ENCODE measurements at places on chromosomes 6 and 20.
A peak's percentile ranks its signal among the peaks of the same experiment; 100 is the strongest.

- DNase-seq = no peak
Measured at GRCh38 chr6:152943260-152943897, 39.5 kb downstream of the FBXO5 start.

DNA sequence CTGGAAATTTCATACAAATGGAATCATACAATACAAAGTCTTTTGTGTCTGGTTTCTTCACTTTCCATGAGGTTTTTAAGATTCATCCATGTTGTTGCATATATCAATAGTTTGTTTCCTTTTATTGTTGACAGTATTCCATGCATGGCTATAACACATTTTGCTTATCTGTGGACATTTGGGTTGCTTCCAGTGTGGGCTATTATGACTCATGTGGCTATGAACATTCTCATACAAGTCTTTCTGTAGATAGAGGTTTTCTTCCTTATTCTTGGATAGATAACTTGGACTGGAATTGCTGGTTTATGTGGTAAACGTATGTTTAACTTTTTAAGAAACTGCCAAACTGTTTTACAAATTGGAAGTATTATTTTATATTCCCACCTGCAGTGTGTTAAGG, 30.0 kb upstream of the KIF6 start:
- no peak for DNase-seq

GRCh38 chr6:47303342-47303741, 6.4 kb downstream of the TNFRSF21 start:
- DNase-seq = no peak

- no peak for DNase-seq
Measured at GRCh38 chr20:36320261-36320897, 14.2 kb downstream of the DLGAP4 start.

DNA sequence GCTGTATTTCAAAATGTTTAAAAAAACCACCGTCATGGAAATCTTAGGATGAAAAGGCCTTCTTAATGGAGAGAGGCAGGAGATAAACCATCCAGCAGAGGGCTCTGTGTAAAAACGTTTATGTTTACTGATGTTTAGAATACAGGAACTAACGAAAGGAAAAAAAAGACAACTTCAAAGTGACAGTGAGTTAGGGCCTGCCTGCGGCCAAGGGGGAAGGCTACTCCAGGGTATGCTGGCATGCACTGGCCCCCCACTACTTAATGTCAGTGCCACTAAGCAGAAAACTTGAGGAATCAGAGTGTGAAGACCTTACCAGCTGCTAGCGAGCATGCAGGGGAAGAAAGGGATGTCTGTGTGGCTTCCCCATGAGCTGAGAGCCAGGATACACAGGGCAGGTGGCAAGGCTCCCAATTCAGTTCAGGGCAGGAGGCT, 47.7 kb downstream of the AKAP7 start:
- no peak for DNase-seq

DNA sequence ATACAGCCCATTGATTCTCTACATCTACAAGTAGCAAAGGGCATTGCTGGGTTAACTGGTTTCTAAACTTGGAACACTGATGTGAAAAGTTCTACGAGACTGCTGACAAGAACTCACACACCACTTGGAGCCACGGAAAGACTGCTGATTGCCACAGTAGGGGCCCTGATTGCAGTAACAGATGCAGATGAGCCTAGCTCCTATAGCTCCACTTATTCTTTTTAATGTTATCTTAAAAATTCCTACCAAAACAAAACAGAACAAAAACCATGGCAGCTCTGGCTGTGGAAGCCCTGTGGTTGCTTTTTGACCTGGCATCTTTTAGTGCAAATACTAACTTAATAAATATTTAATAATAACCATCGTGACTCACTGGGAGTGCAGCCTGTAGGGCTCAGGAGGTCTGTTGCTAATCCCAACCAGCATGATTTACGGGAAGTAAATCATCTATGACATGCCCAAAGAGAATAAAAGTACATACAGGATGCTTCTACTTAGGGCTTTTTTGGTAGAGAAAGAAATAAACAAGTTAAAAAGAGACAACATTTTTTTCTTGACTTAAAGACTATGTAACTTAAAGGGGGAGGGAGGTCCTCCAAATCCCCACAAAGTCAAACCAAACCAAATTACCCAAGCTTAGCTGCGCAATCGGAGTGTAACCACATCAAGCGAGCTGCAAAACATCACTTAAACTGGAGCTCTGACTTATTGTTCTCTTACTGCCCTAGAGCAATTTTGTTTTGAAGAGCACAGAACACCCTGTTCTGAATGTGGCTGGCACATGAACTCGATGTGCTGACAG, 87.2 kb downstream of the FKBP5 start:
- peak; percentile 56 for DNase-seq

GRCh38 chr6:135189344-135189743, 8.2 kb downstream of the MYB start:
- no peak for DNase-seq

GRCh38 chr6:163200289-163200688, 214.2 kb upstream of the QKI start:
- no peak for DNase-seq

GRCh38 chr6:16800341-16800740, 39.1 kb upstream of the ATXN1 start:
- DNase-seq = no peak

DNA sequence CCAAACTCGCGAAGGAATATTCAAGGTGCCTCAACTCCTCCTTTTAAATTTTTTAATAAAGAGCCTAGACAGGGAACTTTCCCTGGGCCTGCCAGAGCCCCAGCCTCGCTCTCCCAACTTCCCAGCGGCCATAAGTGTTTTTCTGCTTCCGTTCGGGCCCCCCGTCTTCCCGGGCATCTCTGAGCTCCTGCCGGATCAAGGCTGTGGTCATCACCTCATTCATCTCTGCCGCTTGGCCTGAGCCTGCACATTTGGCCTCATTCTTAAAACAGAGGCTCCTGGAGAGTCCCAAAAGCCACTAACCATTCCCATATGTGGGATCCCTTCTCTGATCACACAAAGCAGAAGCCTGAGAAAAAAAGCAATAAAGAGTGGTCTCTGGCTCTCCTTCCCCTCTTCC, 969.1 kb upstream of the DEFB115 start:
- no peak for DNase-seq

DNA sequence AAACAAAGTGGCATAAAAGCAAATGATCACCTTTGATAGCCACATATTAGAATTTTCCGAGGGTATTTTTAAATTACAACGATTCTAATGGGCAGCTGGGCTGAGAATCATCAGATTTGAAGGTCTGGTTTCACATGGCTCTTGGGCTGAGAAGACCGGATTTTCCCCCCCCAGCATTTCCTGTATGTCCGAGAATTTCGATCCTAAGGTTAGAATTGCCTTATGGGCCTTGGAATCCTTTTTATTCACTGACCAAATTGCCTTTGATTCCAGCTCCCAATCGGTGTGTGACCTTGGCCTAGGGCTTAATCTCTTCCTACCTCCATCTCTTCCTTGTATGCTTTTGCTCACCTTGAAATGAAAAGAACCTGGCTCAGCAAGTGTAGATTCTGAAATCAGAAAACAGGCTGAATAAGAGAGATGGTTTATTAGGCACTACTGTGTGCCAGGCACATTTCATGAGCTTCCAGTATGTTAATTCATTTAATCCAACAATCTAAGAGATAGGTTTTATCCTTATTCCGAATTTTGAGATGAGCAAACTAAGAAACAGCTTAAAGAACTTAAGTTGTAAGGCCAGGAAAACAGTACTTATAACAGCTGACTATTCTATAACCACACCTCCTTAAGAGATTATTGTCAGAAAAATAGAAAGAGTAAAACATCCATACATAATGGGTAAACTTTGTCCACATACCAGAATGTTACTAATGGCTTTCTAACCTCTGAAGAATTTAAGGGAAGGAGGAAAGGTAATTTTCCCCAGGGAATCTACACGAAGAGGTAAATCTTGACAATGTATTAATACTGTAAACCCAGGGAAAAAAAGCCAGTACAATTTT, 39.4 kb downstream of the HFE start:
- DNase-seq = no peak

DNA sequence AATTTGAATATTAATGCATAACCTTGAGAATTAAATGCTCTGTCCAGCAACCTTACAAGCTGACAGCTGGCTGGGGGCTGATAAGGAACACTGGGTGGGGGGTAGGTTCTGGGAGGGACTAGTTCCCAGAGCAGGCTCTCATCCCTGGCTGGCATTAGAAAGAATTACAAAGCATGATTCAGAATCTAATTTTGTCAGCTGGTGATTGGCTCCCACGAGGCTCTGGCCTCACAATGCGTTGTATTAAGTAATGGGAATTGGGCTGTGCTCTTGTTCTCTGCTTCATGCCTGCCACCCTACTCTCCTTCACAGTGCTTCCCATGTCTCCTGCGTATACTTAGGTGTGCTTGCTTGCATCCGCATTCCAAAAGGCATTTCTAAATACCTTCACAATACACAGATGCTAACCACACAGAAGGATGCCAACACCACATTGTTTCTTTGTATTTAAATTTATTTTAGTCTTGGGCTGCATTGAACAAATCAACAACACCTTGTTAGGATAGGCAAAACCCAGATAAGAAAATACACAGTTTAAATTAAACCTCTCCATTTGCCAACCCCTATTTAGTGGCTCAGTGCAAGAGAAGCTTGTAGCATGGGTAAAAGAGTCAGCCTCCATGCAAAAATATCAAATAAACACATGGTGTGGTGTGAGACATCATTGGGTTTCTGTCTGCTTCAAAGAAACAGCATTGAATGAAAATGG, 434.5 kb upstream of the JAG1 start:
- DNase-seq = no peak

DNA sequence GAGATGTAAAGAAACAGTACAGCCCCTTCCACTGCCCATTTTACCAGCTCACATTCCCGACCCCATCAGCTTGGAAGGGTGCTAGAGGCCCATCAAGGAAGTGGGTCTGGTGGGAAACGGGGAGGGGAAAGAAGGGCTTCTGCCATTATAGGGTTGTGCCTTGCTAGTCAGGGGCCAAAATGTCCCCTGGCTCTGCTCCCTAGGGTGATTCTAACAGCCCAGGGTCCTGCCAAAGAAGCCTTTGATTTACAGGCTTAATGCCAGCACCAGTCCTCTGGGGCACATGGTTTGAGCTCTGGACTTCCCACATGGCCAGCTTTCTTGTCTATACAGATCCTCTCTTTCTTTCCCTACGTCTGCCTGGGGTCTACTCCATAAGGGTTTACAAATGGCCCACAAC, 10.6 kb upstream of the ZNF76 start:
- DNase-seq = no peak

DNA sequence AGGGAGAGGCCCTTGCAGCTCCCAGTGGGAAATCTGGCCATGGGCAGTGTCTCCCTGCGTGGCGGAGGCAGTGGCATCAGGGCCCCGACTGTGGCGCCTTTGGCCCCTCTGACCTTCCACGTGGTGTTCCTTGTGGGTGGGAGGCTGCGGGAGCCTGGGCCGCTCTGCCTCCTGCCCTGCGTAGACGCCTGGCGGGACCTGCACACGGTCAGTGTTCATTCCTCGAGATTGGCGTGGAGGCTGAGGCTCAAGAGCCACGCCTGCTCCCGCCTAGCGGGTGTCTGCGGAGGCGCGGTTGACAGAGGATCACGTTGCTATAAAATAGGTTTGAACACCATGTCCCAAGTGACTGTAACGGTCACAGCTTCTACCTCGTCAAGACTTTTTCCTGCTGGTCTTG, 14.0 kb downstream of the COL9A3 start:
- no peak for DNase-seq

DNA sequence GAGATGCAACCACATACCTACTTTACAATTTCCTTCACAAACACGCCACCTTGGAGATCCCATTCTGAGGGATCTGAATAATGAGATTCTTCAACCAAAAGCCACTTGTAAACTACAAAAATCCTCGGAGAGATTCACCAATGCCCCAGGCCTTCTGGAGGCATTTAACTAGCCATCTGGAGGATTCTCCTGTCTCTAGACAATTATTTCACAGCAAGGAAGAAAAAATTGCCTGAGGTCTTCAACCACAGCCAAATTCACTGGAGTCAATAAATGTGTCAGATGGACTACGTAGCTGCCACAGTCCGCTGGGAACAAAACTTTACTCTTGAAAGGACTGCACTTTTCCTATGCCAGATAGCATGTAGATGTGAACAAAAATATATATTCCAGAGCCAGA, 19.0 kb upstream of the DCDC2 start:
- DNase-seq = no peak

GRCh38 chr6:16854986-16855385, 93.7 kb upstream of the ATXN1 start:
- no peak for DNase-seq

Measured in activated CD8-positive, alpha-beta memory T cell treated with anti-CD3 and anti-CD28 coated beads, Interleukin-2, amount 50 U/mL, for 4 hours (primary cell).